Foreskin melanocyte (primary cell): ENCODE measurements at places on chromosomes 6 and 20.

DNA sequence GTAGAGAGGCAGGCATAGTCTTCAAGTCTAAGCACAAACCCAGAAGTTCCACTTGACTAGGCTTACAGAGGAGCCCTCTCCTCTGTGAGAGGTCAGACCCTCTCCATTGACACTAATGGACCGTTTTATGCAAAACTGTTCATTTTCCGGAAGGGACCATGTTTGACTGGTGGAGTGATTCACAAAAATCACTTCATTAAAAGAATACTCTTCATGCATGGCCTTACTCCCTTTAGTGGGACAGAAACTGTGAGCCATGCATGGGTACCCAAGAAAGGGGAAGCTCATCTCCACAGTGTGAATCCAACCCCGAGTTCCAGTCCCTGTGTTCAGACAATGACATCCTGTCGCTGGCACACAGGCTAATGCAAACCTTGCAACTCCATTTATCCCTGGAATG is 63.2 kb downstream of the OLIG3 start:
- DNase-seq, result no peak

DNA sequence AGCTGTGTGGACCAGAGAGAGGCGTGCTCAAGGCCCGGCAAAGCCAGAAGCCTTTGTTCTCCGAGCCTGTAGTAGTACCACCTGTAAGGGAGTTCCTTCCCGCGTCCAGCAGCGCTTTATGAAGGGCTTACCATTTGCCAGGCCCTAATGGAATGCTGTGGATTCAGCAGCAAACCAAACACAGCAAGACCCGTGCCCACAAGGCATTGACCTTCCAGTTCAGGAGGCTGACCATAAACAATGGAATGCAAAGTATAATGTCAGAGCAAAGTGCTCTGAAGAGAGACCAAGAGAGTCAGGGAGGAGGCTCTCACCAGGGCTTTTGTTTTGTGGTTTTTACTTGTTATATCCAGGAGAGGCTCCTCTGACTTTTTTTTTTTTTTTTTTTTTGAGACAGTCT is 209.8 kb downstream of the ZMYND8 start:
- DNase-seq, result peak; percentile 52

GRCh38 chr6:117655380-117655779 is 19.9 kb upstream of the NUS1 start:
- DNase-seq, result no peak

DNA sequence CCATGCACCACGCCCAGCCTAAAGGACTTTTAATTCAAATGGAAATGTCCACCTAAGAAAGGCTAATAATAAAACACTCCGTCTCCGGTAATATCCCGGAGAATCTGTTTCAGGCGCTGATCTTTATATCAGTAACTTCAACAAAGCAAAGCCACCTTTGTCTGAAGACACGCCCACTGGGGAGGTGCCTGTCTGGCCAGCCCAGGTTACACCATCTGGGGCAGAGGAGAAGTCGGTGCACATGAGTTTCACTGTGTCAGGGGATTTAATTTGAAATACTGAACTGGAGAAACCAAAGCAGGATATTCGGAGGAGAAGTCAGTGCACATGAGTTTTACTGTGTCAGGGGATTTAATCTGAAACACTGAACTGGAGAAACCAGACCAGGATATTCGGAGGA is 9.4 kb downstream of the SERPINB6 start:
- no peak for DNase-seq

DNA sequence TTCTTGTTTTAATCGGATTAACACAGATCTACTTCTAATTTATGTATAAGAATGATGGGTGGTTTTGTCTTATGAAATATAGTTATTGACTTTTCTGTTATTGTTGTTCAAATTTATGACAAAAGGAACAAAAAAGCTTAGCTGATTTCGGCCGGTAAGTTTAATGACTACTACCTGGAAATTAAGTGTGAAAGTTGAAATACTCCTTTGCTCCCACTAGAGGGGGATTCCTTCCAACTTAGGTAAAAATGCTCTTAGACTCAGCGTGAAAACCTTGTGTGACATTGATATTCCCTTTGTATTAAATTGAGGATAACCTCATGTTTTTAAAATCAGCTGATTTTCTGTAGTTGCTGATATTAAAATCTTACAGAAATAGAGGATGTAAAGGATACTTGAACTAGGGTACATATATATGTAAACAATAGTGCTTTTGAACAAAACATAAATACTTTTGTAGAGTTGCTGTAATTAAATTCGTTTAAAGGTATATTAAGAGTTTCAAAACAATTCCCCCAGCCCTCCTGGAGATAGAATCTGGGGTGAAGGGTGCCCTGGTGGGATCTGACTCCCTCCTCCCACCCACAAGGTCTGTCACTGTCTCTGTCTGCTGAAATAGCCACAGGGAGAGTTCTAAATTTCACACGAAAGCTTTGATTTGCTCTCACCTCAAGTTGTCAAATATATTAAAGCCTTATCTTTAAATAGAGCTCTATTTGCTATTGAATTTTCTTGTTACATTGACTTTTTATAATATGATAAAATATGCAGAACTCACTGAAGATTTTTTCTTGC is 257.5 kb downstream of the ARID1B start:
- no peak for DNase-seq

GRCh38 chr20:22411627-22412450 is 172.5 kb downstream of the FOXA2 start:
- no peak for DNase-seq

DNA sequence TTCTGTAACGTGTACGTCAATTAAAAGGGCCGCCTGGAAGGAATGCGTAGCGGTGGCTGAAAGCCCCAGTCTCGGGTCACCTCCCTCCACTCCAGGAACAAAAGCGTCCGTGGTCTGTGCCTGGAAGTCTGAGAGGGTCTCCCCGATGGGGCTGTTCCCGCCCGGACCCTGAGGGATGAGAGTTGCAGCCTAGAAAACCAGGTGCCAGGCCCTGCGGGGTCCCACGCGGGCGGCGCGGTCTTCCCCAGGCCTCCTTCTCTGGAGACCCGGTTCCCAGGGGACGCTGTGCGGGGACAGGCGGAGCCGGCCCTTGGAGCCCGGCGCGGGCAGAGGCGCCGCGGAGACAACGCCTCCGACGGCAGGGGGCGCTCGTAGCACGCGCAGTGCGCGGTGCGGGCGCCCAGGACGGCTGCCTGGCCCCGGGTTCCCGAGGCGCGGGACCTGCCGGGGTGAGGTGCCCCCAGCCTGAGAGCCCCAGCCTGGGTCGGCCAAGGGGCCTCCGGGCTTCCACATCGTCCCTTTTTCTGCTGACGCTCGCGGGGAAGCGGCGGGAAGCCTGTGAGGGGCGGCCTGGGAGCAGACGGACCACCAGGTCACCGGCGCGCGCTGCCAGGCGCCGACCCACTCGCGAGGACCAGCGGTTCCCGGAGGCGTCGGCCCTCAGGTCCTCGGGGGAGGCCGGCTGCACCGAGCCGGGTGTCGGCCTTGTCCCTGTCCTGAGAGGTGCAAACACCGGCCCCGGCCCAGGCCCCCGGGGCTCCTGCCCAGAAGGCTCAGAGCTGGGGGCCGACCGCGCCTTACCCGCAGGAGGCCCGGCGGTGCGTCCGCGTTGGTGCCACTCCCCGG is 5.3 kb upstream of the FOXC1 start:
- DNase-seq, result peak; percentile 32

DNA sequence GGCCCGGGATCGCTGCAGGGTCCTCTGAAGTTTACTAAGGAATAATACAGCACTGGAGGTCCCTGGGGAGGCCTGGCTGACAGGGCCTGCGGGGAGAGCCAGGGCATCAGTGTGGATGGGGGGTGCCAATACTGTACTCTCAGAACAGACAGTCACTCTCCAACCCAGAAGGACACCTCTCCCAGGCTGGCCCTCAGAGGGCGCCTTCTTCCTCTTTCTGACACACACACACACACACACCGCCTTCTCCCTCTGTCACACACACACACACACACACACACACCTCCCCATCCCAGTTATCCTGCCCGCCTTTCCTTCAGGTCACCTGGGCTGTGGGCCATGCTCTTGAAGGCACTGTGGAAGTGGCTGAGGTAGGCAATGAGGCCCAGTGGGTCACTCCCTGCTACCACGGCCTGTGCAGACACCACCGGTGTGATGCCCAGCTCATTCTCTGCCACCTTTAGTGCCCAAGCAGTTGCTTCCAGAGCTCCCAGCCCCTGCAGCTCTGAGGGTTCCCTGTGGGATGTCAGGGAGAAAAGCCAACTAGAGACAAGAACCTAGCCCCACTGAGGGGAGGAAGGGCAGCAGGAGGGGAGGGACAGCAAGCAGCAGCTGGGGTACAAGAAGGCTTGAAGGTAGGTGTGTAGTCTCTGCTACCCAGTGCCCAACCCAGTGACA is 7.5 kb downstream of the SMPD2 start:
- DNase-seq, result no peak
